ENCODE measurements at places on chromosomes 5 and 9.

- DNase-seq: no peak
These were observed 6.3 kb downstream of the CRHBP start for GRCh38 chr5:76958991-76959767.

DNA sequence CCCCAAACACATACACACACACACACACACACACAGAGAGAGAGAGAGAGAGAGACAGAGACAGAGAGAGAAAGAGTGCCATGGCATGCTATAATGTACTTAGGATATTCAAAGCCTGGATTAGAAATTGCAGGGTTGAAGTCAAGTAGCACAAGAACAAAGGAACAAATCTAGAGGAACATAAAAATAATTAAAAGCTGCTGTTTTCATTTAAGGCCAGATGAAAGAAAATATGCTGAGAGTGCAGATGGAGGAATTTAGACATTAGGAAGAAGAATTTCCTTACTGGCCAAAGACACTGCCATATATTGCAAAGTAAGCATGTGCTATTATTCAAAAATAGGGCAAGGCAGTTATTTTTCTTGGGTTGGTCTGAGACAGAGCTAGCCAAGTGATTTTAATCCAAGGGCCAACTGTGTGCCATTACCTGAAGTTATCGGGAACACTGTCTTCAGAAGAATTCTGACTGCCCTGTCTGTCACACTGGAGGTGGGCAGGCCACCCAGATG, 31.7 kb downstream of the HSD17B3 start:
- DNase-seq: no peak

DNA sequence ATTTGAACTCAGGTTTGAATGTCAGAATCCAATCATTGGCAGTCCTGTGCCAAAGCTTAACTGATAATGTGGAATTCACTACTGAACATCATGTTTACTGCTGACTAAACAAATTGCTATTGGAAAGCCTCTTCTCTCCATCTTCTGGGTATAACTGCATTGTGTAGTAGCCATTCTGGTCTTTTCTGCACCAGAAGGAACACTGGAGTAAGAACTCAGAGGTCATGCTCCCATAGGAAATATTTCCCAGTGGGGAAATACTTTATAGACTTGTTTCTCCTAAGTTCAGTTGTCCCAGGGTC, 25.9 kb downstream of the SLC1A3 start:
- no peak for DNase-seq

DNA sequence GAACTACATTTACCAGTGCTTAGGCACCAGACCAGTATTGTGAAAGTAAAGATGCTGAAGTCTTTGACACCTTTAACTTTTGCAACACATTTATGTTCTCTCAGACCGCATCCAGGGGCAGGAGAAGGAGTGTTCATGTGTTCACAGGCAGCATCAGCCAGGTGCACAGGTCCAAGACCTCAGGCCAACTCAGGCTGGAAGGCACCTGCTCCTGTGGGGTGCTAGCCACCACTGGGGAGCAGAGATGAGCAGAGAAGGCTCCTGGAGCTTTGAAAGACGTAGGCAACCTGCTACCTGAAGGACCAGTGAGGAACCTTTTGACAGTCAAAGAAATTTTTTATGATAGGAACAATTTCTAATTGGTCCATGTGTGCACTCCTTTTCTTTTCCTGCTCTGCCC, 35.6 kb downstream of the DAPK1 start:
- no peak for DNase-seq

- no peak for DNase-seq
These were observed 141.5 kb upstream of the FER start for GRCh38 chr5:108606185-108606584.

DNA sequence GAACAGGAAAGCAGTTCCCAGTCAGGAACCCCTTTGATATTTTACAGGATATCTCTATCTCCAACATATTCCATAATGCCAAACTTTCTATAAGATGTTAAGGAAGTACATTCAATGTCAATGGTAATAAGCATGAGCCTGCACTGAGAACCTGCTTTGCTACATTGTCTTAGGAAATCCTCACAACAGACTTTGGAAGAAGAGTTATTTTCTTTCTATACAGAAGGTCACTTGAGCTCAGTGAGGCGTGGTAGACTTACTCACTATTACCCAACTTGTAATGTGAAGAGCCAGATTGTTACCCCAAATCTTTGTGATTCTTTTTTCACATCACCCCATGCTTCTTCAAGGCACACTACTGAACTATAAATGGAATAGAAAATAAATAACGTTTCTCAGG, 435.9 kb downstream of the DNAH5 start:
- no peak for DNase-seq

- DNase-seq: no peak
These were observed 9.6 kb downstream of the PSIP1 start for GRCh38 chr9:15501179-15501578.

- DNase-seq: no peak
These were observed 688 bp downstream of the SNX24 start for GRCh38 chr5:122846051-122846550.

DNA sequence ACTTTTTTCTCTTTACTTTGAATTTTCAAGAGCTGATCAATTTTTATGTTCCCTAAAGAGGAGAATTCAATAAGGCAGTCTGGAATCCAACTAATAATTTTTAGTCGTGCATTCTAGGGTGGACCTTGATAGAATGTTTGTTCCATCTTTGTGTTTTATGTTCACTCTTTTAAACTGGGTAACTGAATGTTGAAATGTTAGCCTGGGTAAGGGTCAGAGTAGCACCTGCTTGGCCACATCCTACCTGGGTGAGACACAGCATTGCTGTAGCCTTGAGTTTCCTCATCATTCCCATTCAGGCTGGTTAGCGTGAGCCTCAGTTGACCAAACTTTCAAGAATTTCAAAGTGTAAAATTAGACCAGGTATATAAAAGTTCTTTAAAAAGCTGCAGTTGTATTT, 85.0 kb downstream of the SGCD start:
- no peak for DNase-seq

GRCh38 chr9:79610019-79610631, 38.4 kb downstream of the TLE4 start:
- DNase-seq: peak; percentile 52

DNA sequence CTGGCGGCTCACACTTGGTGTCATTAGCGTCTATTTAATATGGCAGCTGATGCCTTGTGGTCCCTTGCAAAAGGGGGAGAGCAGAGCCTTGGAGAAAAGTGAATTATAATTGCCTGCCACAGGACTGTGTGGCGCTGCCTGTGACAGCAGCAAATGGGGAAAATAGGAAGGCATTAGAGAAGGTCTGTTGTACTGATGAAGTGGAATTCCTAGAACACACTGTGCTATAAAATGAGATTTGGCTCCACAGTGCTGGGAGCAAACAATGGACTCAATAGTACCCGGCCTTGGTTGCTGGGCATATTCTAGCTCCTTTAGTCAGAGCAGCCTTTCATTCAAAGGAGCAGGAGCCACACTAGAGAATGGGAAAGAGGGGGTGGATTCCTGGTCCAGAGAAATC, 21.3 kb downstream of the SEMA6A start:
- DNase-seq: peak; percentile 62

- DNase-seq: no peak
These were observed 29.1 kb downstream of the TRIO start for GRCh38 chr5:14172149-14172795.

DNA sequence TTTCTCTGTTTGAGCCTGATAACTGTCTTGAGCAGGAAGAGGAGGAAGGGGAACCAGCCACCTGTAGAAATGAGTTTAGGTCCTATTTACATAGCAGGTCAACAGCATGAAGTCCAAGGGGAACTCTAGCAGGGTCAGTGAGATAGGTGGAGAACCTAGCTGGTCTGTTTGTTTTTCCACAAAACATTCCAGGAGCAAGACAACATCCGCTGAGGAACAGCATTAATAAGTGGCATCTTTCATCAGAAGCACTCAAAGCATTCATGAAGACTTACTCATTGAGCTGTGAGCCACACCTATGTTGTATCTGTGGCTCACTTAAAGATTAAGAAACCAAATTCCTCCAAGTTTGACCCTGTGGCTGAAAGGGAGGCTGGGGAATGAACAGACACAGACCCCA, 115.9 kb downstream of the ACTBL2 start:
- no peak for DNase-seq

GRCh38 chr5:35852084-35852734, 4.5 kb upstream of the IL7R start:
- no peak for DNase-seq

DNA sequence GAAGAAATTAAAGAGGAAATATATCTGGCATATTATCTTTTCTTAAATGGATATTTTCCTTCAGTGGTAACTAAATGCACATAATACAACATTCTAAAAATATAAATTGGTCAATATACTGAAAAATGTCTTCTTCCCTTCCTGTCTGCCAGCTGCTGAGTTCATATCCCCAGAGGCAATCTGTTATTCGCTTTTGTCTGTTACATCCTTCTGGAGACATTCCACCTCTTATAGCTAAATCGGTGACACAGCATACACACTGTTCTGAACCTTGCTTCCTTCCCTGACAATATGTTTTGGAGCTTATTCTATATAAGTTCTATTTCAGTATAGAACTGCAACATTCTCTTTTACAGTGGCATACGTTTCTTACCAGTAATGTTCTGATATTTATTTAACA, 147.8 kb downstream of the TENT4A start:
- no peak for DNase-seq

DNA sequence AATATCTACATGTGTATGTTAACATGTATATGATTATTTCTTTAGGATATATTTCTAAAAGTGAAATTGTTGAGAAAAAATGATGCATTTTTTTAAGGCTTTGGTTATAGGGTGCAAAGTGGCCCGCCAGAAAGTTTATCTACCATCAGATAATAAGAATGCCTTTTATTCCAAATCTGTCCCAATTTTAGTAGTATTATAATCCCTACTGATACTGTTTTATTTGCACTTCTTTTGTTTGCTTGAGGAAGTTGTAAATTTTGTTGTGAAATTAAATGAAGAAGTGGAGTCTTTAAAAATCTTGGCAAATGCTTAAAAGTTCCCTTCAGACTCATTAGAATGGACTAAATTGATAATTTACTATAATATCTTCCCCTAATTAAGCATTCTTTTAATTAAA, 73.0 kb downstream of the NIPBL start:
- DNase-seq: no peak

- DNase-seq: no peak
These were observed 98.9 kb upstream of the TAF11L2 start for GRCh38 chr5:17398866-17399835.

DNA sequence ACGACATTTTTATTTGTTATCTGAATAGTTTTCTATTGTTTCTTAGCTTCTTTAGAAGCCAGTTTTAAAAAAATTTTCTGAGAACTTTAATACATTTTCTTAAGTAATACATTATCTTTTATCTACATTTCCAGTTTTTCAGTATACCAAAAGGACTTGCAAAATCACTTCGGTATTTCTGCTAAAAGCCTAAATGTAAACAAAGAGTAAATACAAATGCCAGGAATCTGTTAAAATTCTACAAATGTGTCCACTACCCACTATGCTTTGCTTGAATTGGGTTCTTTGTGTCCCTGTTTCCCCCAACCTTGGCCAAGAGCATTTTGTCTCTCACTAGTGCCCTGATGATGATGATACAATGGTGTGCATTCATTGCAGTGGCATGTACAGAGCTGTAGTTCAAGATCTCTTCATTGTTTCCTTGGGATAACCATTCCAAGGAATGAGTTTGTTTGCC, 611.2 kb downstream of the NR2F1-AS1 start:
- no peak for DNase-seq

DNA sequence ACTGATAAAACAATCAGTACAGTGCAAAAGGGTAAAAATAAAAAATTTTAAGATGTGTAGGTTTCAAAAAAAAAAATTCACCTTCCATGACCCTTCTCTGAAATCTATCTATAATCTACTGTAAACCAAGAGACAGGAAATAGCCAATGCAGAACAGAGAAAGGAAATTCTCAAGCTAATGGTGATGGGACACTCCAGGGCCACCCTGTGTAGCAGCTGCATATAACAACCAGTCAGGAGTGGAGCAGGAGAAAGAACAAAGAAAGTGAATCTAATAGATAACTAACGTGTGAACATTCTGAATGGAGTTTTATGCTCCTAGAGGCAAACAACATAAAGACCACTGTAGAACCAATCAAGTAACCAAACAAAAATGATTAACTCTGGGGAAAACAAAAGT, 16.6 kb downstream of the SPTLC1 start:
- no peak for DNase-seq

DNA sequence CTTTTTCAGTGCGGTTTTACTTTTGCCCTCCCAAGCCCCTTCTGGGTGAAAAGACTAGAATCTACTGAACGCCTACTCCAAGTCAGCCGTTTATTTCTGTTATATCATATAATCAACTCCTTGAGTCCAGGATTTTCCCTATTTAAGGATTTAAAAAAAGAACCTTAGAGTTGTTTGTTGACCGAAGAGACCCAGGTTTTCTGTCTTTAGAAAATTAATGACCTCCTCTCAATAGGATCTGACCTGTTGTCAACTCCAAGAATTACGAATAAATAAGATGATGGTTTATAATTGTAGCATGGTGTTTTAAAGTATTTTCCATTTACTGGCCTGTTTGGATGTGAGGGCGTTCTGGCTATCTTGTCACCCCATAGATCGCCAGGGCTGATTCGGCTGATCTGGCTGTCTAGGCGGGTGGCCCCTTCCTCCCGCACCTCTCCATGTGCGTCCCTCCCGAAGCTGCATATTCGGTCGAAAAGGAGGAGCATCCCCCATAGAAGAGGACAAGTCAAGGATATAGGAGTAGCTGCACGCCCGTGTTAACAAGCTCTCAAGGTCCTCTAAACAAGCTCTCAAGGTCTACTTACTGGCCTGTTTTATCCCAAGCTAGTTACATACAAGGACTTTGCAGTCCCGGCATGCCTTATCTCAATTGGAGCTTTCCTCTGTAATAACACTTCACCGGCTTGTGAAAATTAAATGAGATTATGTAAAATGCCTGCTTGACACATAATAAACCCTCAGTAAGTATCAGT, 1.1 kb upstream of the UBAP2 start:
- DNase-seq: no peak

DNA sequence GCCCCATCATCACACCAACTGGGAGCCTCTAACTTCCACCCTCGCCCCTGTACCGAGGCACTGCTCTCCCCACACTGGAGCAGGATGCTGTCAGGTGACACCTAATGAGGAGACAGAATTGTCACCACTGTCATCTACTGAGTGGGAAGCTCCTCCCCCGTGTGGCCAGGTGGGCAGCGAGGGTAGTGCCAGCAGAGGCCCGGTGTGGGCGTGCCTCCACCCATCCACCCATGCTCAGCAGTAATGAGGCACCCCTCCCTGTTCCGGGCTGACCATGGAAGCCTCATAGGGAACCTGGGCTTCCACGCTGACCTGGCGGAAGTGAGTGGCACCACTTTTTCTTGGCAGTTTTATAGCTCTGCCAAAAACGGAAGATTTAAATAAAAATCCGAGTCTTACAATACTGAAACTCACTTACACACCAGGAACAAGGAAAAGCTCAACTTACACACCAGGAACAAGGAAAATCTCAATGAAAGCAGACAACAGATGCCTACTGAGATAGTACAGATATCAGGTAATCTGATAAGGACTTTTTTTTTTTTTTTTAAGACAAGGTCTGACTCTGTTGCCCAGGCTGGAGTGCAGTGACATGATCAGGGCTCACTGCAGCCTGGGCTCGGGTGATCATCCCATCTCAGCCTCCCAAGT, 30.6 kb upstream of the ASS1 start:
- no peak for DNase-seq
